ENCODE measurements at places on chromosomes 11 and 22.
A peak's percentile ranks its signal among the peaks of the same experiment; 100 is the strongest.

DNA sequence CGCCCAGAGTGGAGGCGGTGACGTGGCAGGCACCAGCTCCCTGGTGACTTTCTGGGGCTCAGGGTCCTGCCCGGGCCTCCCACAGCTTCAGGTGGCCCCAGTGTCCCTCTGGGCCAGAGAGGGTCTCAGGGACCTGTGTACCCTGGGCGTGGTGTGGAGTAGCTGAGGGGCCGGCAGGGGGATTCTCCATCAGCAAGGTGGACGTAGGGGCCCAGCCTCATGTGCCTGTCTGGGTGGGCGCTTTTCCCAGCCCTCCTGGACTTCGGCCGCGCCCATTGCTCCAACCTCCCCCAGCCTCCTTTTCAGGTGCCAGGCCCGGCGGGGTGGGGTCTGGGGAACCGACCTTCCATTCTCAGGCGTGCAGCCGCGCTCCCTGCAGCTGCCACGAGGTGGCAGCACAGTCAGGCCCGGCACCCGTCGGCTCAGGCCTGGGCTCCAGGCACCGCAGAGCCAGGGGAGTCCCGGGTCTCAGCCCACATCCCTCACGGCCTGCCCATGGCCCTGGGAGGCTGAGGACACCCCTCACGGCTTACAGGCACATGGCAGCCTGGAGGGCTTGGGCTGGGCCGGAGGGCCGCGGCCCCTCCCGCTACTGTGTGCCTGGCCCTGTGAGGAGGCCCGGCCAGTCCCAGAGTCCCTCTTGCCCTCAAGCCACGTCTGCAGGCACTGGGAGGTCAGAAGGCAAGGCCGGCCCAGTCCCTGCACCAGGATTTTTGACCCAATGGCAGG lies 19.9 kb upstream of the MUC5B start:
- peak; percentile 43 for DNase-seq

DNA sequence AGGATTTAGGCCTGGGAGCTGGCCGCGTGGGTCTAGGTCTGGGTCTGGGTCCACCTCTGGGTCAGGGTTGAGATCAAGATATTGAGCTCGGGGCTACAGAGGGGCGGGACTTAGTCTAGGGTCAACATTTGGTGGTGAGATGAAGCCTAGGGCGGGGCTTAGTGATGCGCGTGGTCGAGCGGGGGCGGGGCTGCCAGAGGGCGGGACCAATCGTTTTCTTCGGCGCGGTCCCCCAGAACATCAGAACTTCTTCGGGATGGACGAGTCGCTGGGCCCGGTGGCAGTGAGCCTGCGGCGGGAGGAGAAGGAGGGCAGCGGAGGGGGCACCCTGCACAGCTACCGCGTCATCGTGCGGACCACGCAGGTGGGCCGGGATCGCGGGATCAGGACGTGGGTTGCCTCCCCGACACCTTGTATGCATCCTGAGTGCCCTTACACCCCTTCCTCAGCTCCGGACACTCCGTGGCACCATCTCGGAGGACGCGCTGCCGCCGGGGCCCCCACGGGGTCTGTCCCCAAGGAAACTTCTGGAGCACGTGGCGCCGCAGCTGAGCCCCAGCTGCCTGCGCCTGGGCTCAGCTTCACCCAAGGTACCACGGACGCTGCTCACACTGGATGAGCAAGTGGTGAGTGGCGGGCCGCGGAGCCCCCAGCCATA lies 4.2 kb downstream of the SIPA1 start:
- DNase-seq: no peak

DNA sequence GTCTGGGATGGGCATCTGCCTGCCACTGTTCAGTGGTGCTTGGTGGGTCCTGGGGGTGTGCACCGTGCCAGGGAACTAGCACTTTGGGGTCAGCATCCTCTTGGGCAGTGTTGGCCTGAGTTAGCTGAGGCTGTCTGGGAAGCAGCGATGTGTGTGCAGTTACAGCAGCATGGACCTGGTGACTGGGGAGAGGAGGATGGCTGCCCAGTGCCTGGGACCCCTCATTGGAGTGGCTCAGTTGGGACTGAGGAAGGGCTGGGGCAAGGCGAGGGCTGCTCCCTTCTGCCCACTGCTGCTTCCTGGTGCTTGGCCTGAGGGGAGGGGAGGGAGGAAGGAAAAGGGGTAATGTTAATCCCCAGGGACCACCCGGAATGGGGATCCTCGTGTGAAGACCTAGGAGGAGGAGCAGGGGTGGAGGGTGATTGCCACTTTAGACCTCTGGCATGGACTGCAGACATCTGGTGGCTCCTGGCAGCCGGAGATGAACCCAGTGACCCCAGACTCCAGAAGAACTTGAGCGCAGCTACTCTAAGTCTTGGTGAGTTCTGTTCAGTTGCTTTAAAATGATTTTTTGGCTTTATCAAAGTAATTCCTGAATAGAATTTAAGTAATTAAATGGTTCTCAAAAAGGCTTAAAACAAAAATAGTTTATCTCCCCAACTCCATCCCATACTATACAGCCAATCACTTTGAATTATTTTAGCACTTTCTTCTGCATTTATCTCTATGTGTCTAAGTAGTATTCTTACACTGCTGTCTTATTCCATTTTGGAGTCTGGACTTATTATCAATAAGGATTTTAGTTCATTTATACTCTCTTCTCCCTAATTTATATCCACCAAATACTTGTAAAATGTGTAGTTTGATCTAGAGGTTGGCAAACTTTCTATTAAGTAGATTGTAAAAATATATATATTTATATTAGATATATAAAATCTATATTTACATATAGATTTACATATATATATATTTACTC lies 15.4 kb upstream of the TMEM191C start:
- no peak for DNase-seq

- no peak for DNase-seq
Measured at GRCh38 chr22:22893077-22893805, 5.6 kb downstream of the IGLL5 start.

GRCh38 chr11:133230431-133230830 lies 301.9 kb downstream of the OPCML start:
- DNase-seq: no peak

GRCh38 chr11:73203790-73204189 lies 14.3 kb upstream of the P2RY2 start:
- no peak for DNase-seq

DNA sequence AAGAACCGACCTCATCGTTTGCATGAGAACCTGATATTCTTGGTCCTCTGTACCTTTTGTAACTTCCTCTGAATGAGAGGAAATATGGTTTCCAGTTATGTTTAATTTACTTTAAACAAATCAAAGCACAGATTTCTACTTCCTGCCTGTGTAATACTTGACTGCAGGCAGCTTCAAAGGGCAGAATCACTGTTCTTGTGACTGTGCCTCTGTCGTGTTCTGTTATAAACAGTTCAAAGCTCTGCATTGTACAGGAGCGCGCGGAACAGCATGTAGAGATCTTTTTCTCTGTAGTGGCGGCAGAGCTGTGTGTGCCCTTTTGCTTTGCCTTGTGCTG lies 73.2 kb upstream of the CLDN5 start:
- no peak for DNase-seq

GRCh38 chr11:113153847-113154246 lies 160.5 kb upstream of the TTC12 start:
- no peak for DNase-seq

- DNase-seq: no peak
Measured at GRCh38 chr11:44285756-44286155, 24.2 kb downstream of the ALX4 start.

GRCh38 chr22:42716649-42717127 lies 4.0 kb downstream of the A4GALT start:
- DNase-seq: no peak

- DNase-seq: no peak
Measured at GRCh38 chr22:37824674-37825641, 1.8 kb downstream of the GALR3 start.

GRCh38 chr22:38289583-38290082 lies 16.8 kb upstream of the TMEM184B start:
- no peak for DNase-seq

DNA sequence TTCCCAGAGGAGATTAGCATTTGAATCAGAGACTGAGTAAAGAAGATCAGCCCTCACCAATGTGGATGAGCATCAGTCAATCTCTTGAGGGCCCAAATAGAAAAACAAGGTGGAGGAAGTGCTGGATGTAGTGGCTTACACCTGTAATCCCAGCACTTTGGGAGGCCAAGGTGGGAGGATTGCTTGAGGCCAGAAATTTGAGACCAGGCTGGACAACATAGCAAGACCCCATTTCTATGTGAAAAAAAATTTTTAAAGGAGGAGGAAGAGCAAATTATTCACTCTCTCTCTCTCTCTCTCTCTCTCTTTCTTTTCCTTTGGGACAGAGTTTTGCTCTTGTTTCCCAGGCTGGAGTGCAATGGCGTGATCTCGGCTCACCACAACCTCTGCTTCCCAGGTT lies 18.1 kb upstream of the CAPRIN1 start:
- DNase-seq: no peak

DNA sequence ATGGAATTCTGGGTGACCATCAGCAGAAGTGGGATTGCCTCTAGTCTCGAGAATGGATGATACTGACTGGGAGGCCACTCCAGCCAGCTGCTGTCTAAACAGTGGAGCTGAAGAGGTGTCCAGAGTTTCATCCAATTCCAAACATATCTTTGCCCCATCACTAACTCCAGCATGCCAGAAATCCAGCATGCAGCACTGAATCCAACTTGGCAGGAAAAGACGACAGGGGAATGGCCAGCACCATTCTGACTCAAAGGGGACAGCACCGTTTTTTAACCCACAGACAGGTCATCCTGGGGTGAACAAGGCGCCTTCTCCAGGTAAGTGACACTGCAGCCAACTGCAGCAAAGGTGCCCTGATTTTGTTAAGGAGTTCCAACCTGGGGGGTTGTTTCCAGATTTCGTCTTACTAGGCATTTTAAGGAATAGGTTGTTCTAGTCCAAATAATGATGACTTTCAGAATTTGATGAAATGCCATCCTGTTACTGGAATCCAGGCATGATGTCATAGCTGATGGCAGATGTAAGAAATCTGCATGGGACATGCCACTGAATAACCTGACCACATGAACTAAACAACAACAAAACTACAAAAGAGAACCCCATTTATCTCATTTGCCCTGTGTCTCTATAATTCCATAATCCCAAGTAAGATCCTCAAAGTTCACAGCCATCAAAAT lies 32.3 kb downstream of the FEZ1 start:
- DNase-seq: no peak

DNA sequence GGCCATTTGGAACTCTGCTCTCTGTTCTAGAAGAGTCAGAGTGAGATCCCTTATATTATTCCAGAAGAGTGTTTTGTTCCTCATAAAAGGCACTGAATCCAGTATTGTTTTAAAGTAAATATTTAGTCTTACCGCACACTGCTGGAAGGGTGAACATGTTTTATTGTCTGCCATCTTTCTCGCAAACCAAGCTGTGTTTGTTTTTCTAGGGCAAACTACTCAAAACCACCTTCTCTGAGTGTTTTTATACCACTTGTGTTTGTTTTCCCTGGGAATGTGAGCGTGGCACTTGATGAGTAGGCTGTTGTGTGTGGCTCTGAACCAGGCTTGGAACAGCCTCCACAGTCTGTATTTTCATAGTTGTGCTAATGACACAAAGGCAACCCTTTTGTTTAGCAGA lies 89.8 kb downstream of the DBX1 start:
- DNase-seq: no peak

DNA sequence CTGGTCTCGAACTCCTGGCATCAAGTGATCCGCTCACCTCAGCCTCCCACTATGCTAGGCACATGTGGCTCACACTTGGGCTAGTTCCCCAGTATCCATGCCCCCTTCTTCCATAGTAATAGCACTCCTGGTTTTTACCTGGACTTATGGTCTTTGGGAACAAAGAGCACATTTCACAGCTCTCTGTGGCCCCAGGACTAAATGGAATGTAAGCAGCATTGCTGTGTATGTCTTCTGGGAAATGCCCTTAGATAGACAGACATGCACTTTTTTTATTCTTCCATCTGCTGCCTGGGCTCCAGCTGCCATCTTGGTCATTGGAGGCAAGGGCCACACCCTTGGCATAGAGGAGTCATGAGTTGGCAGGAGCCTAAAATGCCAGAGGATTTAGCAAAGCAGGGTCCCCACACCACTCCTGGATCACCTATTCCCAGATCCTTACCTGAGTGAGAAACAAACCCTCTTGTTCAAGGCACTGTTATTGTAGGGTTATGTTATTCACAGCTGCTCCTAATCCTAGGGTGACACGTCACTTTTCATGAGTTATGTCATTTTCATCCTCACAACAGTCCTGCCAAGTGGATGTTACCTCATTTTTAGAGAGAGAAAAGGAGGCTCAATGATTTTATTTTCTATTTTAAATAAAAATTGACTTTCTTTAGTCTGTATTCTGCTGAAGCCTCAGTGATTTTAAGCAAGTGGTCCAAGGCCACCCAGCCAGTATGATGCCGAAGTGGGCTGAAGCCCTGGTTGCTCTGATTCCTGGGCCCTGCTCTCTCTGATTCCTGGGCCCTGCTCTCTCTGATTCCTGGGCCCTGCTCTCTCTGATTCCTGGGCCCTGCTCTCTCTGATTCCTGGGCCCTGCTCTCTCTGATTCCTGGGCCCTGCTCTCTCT lies 15.7 kb upstream of the GDPD5 start:
- no peak for DNase-seq

DNA sequence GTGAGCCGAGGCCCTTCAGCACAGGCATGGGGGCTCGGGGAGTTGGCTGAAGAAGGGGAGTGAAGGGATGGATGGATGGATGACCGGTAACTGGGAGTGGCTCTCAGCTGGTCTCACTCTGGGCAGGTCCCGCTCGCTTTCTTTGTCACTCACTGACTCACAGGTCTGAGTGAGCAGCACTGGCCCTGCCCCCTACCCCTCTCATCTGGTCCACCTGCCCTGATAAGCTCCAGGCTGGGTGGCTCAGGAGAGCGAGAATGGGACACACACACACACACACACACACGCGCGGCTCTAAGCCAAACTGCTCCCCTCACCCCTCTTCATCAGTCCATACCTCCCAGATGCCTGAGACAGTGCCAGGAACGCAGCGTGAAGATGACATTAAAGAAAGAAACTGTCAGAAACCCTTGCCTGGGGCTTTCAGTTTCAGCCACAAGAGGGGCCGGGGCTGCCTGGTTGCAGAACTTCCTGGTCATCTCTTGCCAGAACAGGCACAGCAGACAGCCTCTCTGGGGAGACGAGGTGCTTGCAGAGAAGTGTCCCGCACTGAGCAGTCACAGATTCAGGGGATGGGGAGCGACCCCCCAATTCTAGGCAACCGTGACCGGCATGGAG lies 16.5 kb upstream of the SHISAL1 start:
- DNase-seq: no peak

DNA sequence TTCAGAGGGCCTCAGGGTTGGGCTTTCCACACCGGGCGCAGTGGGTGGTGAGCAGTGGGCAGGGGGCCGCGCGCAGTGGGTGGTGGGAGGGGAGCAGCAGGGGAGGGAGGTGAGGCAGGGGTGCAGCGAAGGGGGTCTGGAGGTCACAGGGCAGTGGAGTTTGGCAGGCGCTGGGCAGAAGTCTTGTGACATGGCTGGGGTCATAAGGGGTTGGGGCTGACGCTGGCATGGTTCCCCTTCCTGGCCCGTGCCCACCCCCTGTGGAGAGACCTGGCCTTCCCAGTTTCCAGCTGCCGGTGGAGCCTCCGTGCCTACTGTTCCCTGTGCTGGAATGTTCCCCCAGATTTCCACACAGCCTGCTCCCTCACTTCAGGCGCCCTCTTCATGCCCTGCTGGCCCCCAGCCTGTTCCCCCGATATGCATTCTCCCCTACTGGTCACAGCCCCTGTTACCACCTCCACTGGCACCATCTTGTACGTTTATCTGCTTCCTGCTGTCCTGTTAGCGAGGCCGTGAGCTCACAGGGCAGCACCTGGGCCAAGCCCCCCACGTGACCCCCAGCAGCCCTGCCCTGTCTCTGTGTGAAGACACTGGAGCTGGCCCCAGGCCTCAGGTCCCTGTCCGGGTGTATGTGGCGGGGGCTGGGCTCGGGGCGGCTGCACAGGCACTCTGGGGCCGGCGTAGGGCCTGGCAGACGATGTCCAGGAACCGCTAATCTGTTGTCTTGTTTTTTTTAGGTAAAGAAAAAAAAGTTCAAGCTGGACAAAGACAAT lies 111.6 kb downstream of the KCNQ1OT1 start:
- no peak for DNase-seq

All from activated T-helper 1 cell treated with anti-CD3 and anti-CD28 coated beads, Interleukin-2, amount 50 U/mL, for 16 hours (primary cell).